Activated T-helper 17 cell treated with anti-CD3 and anti-CD28 coated beads, Interleukin-2, amount 50 U/mL, for 72 hours (primary cell): ENCODE measurements at places on chromosomes 12 and 14. TPM values are rescaled to one million over a fixed set of nuclear protein-coding genes. Genes with fewer than 3 reads are reported as not detected.

DNA sequence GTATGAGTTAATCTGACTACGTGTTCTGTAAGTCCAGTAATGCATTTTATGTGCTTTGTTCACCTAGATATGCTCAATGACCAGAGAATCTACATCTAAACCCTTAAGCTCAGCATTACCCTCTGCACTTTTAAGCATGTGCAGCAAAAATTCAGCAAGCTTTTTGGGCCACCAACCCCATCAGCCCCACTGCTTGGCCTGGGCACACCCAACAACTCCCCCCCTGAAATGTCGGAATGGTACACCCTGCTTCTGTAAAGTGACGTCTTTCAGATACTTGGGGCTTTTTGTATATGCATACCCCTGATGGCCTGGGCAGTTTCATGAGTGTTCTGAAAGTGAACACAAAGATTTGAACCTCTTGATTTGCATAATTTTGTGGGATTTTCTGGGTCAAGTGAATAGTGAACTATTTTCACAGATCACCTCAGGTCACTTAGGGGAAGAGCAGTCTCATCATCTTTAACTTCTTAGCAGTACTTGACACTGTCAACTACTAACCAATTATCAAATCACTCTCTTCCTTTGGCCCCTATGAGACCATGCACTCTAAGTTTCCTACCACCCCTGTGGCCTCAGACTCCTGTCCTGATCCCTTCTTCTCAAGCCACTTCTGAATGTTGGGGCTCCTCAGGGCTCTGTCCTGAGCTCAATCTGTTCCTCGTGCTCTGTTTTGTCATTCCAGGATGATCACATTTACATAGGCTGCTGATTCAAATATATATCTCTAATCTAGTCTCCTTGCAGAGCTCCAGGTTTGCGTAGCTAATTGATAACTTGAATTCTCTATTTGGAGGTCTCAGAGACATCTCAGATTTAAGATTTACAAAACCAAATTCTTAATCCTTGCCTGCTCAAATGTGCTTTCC is 36.3 kb upstream of the PPM1A start:
- ATAC-seq: peak; percentile 39

GRCh38 chr12:31584782-31585181 is 6.2 kb downstream of the DENND5B start:
- ATAC-seq: no peak

Gene GLT8D2
- total RNA-seq: not detected

GRCh38 chr12:84070292-84070691 is 842.3 kb downstream of the SLC6A15 start:
- no peak for ATAC-seq

DNA sequence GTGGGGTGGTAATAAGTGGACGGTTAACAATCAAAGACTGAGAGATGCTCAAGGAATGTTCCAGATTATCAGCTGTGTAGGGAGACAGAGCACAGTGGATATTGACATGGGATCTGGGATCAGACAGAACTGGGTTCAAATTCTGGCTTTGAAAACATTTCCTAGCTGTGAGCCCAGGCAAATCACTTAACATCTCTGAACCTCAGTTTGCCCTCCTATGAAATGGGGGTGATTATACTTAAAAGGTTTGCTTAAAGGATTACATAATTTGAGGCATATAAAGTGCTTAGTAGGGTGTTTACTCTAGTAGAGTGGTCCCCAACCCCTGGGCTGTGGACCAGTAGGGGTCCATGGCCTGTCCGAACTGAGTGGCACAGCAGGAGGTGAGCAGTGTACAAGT is 260.0 kb upstream of the CRY1 start:
- ATAC-seq: no peak

Gene KRT79
- total RNA-seq: 0.82 TPM

DNA sequence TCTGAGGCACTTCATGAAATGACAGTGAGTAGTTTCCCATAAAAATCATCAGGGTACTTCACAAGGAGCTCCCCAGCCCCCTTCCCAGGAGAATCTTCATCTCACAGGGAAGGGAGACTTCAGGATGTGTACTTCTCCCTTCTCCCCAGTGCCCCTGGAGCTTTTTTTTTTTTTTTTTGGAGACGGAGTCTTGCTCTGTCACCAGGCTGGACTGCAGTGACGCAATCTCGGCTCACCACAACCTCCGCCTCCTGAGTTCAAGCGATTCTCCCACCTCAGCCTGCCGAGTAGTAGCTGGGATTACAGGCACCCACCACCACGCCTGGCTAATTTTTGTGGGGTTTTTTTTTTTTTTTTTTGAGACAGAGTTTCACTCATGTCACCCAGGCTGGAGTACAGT is 10.4 kb downstream of the ITPK1 start:
- ATAC-seq: no peak
